Tibial nerve (tissue), 4 donors: ENCODE measurements at places on chromosomes 16 and 17. TPM values are rescaled to one million over a fixed set of nuclear protein-coding genes. Genes with fewer than 3 reads are reported as not detected.

SLFN13 gene
- 5.1 TPM for total RNA-seq

KRT33B gene
- not detected for total RNA-seq

CHRNE gene
- 2.5 TPM for total RNA-seq

DNA sequence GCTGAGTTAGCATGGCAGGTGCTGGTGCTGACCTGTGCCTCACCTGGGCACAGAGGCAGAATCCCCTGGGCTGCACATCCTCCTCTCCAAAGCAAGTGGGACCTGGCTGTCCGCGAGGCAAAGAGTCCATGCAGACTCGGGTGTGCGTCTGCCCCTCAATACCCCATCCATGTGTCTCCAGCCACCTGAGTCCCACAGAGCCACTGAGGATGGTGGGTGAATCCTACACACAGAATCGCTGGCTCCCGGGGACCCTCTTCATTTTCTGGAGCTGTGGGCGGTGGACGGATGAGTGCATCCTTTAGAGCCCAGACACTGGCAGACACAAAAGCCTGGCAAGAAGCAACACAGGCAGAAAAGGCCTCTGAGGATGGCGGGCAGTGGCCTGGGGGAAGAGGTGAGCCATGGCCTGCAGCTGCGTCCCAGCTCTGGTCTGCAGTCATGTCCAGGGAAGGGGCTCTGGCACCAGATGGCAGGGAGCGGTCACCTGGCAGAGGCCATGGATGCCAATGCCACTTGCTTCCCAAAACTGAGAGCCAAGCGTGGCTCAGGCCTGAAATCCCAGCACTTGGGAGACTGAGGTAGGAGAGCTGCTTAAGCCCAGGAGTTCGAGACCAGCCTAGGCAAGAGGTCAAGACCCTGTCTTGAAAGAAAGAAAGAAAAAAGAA, 29.9 kb downstream of the AXIN1 start:
- H3K27me3 ChIP-seq, result no peaks in the 10 kb centered on the region
- peaks cover 26% of the 10 kb centered on the region for H3K4me1 ChIP-seq
- no peaks in the 10 kb centered on the region for H3K36me3 ChIP-seq
- no peak overlapping the region for H3K27ac ChIP-seq
- no peak overlapping the region for H3K4me3 ChIP-seq

DNA sequence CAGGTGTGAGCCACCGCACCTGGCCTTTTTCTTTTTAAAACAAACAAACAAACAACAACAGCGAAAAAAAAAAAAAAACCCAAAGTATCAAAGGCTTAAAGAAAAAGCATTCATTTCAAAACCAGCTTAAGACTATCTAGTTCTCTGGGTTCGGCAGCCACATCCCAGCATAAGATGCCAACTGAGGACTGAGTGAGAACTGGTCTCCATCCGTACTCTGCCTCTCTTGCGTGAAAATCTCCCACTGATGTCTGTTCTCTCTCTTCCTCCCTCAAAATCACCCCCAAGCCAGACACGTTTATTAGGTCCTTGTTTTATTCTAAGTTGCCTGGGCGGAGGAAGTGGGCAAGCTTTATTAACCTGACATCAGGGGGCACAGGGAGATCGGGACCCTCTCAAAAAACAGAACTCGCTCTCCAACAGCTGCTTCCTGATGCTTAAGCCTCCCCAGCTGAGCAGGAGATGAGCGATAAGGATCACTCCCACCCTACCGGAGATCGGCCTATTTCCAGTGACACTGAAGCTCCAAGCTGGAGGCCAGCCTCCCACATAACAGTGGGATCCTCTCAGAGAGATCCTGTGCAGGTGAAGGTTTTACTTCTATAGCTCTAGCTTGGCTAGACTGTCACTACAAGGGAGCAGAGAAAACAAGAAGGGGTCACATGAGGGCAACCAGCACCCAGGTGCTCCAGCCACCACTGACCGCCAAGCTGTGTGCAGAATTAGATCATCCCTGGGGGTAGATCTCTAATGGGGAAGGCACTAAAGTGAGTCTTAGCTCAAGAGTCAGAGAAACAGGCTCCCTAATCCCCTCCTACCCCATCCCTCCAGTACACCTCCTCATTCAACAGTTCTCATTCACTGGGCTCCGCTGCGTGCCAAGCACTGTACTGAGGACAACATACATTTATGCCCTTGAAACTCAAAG, 13.6 kb downstream of the CDC42EP4 start:
- DNase-seq, result no peak
- H3K27ac ChIP-seq, result peak overlapping the region; percentile 78
- H3K36me3 ChIP-seq, result no peaks in the 10 kb centered on the region
- no peak overlapping the region for H3K4me3 ChIP-seq
- no peaks in the 10 kb centered on the region for H3K27me3 ChIP-seq

- peaks cover 8% of the 10 kb centered on the region for H3K4me1 ChIP-seq
- H3K36me3 ChIP-seq, result no peaks in the 10 kb centered on the region
- no peak overlapping the region for H3K4me3 ChIP-seq
- no peak for DNase-seq
Measured at GRCh38 chr17:74732042-74732867, 4.8 kb upstream of the RAB37 start.

- peaks cover 5% of the 10 kb centered on the region for H3K4me1 ChIP-seq
- H3K4me3 ChIP-seq, result no peak overlapping the region
- H3K27ac ChIP-seq, result no peak overlapping the region
Measured at GRCh38 chr17:72404872-72405271, 284.1 kb downstream of the SOX9 start.

DNA sequence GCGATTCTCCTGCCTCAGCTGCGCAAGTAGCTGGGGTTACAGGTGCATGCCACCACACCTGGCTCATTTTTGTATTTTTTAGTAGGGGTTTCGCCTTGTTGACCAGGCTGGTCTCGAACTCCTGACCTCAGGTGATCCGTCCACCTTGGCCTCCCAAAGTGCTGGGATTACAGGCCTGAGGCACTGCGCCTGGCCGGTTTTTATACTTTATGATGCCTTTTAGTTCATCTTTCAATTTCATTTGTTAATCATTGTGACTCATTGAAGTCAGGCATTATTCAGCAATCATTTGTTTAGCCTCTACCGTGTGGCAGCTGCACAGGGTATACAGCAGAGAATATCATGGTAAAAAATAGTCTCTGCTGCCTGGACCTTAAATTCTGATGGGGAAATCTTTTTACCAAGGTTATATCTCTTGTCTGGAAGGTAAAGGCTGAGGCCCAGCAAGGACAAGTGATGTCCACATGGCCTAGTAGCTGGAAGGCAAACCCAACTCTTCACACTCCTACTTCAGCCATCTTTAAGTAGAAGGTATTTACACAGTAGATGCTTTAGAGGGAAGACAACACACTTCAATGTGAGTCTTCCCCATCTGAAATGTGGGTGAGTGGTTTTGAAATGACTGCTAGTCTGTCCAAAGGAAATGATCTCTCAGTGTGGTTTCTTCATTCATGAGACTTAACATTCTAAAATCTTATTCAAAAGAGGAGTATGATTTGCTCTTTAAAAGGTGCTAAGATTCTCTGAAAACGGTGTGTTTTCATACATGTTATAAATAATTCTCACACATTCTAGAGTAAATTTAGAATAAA, 2.4 kb downstream of the PRPSAP2 start:
- no peak overlapping the region for H3K27ac ChIP-seq
- no peak overlapping the region for H3K4me3 ChIP-seq
- no peak for DNase-seq
- no peaks in the 10 kb centered on the region for H3K36me3 ChIP-seq
- peaks cover 25% of the 10 kb centered on the region for H3K4me1 ChIP-seq

DNA sequence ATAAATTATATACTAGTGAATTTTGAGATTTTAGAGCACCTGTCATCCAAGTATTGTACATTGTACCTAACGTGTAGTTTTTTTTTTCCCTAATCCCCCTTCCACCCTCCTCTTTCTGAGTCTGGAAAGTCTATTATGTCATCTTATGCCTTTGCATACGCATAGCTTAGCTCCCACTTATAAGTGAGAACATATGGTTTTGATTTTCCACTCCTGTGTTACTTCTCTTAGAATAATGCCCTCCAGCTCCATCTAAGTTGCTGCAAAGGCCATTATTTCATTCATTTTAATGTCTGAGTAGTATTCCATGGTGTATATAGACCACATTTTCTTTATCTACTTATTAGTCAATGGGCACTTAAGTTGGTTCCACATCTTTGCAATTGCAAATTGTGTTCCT, 177.0 kb upstream of the C16orf82 start:
- H3K36me3 ChIP-seq, result no peaks in the 10 kb centered on the region
- H3K27me3 ChIP-seq, result no peaks in the 10 kb centered on the region

GRCh38 chr16:8878523-8878911, 3.6 kb upstream of the LITAFD start:
- H3K27ac ChIP-seq, result peak overlapping the region; percentile 36
- peak; percentile 40 for DNase-seq
- no peaks in the 10 kb centered on the region for H3K4me1 ChIP-seq
- H3K4me3 ChIP-seq, result no peak overlapping the region
- peaks cover 15% of the 10 kb centered on the region for H3K27me3 ChIP-seq
